Activated CD4-positive, alpha-beta T cell treated with anti-CD3 and anti-CD28 coated beads for 24 hours (primary cell): ENCODE measurements at places on chromosomes 13 and 19.
A peak's percentile ranks its signal among the peaks of the same experiment; 100 is the strongest.

GRCh38 chr13:83295686-83296085 lies 586.6 kb downstream of the SLITRK1 start:
- DNase-seq: no peak

- DNase-seq: no peak
Measured at GRCh38 chr19:30802424-30803013, 430.3 kb downstream of the ZNF536 start.

DNA sequence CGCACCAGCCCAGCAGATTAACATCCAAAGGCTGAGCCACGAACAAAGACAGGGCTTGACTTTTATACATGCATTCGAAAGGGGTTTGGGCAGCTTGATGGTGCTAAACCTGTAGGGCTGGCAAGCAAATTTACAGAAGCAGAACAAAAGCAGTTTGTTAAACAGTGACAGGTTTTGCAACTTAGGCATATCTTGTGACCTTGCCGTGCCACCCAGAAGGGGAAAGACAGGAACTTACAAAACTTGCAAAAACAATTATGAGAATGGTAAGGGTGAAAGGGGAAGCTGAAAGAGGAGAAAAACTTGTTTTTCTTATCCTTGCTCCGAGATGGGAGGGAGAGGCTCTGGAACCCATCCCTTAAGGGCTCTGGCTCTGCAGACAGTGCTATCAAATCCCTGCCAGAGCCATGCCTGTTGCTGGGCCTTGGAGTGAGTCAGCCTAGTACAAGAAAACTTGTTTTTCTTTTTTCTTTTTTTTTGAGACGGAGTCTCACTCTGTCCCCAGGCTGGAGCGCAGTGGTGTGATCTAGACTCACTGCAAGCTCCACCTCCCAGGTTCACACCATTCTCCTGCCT lies 1325.2 kb upstream of the PRR20A start:
- no peak for DNase-seq

GRCh38 chr19:50465986-50466705 lies 10.2 kb upstream of the EMC10 start:
- no peak for DNase-seq

DNA sequence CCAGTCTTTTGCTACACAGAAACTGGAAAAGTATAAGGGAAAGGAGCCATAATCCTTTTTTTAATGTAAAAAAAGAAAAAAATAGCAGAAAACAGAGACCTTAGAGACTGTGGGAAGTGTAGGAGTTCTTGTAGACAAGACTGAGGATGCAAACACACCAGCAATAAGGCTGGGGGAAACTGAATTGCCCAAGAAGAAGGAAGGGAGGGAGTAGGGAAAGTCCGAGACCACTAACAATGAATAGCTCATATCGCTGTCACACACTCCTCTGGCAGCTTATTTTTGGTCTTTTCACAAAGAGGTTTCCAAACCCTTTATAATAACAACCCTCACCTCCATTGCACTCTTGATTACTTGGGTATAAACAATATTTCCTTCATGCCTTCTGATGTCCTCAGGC lies 952.0 kb downstream of the SLITRK5 start:
- no peak for DNase-seq

DNA sequence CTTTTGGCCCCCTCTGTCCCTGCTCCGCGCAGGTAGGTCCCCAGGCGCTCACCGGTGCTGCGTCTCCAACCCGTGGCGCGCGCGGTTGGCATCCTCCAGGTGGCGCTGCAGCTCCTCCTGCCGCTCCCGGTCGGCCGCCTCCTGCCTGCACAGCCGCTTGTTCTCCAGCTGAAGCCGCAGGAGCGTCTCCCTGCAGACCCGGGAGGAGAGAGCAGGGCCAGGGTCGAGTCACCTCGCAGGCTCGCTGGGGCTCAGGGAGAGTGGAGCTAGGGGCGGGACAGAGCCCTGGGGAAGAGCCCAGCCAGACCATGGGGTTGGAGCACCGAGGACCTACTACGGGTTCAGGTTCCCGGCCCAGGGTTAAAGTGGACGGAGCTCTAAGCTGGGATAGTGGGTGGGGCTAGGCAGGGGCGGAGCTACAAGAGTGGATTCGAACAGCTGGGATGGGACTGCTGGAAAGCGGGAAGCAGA lies 9.3 kb downstream of the HOOK2 start:
- peak; percentile 69 for DNase-seq

GRCh38 chr19:40280608-40281221 lies 4.4 kb downstream of the AKT2 start:
- no peak for DNase-seq

- no peak for DNase-seq
Measured at GRCh38 chr19:38583219-38583984, 34.4 kb downstream of the MAP4K1 start.

DNA sequence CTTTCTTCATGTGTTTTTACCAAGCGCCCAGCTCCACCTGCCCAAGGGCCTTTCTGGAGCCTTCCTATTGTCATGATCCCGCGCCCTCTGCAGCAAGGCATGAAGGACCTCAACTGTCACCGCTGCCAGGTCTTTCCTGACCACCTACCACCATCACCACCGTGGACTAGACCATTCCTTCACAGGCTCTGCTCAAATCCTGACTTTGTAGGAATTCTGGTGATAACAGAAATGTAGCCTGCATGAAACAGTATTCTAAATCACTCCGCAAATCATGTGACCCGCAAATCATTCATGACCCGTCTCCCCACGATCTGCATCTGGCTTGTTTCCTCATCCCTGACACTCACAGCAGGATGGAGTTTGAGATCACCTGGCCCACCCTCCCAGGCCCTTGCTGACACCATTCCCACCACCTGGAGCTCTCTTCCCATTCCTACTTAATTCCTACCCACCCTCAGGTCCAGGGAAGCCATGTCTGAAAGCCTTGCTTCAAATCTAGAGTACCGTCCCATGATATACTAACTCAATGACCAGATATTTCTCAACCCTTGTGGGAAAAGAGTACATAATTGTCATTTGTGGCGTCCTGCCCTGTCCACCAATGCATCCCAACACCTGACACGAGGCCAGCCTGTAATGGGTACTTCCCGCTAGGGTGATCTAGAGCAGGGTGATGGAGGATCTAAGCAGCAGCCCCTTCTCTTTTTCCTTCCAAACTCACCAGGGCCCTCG lies 1.3 kb downstream of the UBE2S start:
- DNase-seq: no peak

- DNase-seq: no peak
Measured at GRCh38 chr13:50831512-50831911, 12.0 kb downstream of the DLEU7 start.

DNA sequence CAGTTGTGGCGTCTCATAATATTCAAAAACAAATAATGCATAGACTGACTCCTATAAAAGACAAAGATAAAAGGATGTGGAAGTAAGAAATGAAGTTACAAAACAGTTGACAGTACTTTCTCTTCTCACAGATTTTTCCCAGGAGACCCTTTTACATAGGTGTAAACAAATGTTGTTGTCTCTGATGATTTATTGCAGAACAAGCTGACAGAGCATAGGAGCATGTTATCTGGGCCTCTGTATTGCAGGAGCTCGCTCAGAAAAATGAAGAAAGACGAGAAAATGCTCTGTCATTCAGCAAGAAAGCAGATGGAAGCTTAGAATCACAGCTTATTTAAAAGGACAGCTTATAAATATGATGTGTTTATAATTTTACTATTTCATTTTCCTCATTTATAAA lies 353.6 kb upstream of the GPC6 start:
- DNase-seq: no peak

- no peak for DNase-seq
Measured at GRCh38 chr19:55451163-55451964, 8.3 kb upstream of the SHISA7 start.

- no peak for DNase-seq
Measured at GRCh38 chr19:50547385-50548190, 20.6 kb downstream of the LRRC4B start.

DNA sequence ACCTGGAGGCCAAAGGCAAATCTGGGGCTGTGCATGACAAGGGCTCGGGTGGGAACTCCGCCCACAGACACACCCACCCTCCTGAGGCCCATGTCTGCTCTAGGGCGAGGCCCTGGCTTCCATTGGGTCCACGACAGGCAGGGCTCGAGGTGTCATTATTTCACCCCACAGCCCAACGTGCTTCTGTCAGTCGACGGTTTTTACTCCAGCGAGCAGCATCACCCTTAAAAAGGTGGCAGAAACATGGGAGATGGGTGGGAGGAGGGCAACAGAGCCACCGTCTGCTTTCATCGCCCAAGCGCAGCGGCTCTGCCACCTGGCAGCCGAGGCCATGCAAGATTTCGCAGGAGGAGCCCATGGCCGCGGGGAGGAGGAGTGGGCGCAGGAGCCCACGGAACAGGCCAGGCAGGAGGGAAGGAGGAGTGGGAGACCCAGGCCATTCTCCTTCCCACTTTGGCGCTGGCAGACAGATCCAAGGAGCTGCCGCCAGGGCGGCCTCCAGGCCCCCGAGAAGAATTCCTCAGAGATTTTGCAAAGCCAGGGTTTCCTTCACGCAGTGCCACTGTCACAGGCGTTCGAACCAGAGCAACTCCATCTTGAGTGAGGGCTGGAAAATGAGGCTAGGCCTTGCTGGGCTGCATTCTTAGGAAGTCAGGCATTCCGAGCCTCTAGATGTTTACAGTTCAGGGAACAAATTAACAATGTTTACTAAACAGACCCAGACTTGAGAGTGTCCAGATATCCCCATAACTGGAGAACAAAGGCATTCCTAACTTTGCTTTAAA lies 49.3 kb upstream of the TUBGCP3 start:
- no peak for DNase-seq

DNA sequence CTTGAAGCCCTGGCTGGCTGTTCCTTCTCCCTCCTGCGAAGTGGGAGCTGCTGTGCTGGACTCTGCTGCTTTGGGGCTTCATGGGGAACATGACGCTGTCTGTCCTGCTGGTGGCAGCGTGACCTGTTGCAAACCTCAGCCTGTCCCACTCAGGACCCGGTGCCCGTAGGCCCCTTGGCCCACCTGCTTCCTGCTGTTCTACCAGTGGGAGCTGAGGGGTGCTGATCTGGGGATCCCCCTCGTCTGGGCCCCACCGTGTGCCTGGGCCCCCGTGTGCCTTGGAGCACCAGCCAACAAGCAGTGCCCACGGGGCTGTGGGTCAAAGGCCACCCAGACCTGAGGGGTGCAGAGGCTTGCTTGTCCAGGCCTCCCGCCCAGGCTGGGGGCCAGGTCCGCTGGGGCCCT lies 5.3 kb downstream of the SPPL2B start:
- DNase-seq: no peak

DNA sequence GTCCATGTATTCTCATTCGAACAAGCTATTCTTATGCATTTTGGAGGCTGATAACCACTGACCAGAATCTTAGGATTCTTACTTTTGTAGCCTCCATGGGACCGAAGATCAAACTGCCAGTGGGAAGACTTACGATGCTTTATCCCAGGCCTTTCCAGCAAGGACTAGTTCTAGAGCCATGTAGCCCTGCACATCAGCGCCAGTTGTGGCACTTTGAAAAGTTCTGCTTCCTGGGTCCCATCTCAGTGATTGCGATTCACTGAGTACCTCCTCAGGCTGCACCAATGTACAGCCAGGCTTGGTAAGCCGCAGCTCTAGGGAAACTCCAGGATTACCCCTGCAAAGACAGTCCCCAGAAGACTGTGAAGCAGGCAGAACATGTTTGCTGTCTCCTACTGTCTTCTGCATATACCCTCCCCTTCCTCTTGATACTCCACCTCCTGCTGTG lies 18.9 kb upstream of the ENOX1 start:
- DNase-seq: no peak

DNA sequence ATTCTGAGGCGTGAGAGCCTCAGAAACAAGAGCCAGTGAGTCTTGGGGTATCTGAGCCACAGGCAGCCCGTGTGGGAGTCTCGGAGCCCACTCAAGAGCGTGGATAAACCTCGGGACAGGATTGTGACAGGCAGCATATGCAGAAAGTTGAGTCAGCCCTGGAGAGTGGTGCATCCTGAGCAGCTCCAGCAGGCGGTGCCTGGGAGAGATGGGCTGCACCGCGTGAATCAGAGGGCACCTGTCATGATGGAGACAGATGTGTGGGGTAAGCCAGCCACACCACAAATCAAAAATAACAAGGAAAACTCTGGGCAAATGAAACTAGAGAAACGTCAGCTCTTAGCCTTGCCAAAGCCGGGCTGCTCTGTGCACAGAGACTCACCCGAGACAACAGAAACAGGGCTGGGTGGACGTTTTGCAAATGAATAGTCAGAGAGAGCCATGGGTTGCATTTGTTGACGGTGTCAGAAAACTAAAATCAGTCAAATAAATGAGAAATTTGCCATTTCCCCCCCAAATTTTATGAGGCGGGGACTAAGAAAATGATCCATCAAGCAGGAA lies 30.0 kb upstream of the POP4 start:
- no peak for DNase-seq

DNA sequence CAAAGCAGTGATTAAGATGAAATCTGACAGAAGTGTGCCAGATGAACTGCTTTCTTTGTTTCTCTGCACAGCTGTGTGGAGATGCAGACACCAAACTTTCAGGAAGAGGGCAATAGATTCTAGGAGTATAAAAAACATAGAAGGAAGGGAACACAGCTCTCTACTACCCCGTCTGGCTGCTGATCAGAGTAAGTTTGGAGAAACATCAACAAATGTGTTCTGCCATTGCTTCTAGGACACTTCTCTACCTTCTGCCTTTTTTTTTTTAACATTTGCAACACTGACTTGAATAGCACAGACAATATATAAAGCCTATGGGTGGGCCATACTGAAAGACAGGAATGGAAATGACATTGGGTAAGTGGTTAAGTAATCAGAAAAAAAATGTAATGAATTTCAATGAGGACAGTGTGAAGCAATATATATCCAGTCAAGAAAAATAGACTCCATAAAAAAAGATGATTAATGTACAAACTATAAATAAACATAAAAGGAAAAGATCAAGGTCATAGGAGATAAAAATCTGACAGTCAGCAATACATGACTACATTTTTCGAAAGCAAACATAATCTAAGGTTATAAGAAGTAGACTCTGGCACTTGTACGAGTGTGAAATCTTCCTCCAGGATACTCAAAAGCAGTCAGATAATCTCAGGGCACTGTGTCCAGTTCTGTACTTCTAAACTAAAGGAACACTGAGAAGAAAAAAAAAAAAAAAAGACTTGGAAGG lies 21.4 kb downstream of the NUFIP1 start:
- no peak for DNase-seq

- no peak for DNase-seq
Measured at GRCh38 chr13:20772401-20773131, 1.2 kb downstream of the EEF1AKMT1 start.

DNA sequence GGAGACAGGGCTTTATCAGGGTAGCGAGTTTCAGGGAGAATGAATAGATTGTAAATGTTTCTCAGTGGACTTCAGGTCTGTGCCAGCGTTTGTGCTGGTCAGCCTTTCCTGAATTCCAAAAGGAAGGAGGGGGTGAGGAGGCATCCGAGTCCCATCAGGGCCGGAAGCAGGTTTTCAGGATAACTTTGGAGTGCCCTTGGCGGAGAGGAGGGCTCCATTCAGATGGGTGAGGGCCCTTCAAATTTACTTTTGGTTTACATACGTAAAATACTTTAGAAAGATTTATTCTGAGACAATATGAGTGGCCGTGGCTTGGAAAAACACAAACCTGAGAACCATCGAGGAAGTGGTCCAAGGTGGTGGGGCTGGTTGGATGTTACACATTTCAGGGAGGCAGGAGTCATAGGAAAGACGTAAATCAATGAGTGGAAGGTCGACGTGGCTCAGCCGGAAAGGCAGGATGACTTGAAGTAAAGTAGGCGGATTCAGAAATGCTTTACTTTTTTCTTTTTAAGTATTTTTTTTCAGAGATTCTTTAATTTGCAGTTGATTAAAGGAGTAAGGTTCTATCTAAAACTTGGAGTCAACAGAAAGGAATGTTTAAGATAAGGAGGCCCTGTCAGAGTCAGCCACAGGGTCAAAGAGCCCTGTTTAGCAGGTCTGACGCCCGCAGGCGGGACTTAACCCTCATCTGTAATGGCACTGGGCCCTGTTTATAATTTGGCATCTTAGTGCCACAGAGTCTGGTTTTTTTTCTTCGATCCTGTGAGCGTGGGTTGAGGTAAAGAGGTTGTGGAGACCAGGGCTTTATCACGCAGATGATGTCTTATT lies 32.8 kb downstream of the ATP11A start:
- no peak for DNase-seq
